ENCODE measurements at places on chromosomes 6 and 20.
A peak's percentile ranks its signal among the peaks of the same experiment; 100 is the strongest.

DNA sequence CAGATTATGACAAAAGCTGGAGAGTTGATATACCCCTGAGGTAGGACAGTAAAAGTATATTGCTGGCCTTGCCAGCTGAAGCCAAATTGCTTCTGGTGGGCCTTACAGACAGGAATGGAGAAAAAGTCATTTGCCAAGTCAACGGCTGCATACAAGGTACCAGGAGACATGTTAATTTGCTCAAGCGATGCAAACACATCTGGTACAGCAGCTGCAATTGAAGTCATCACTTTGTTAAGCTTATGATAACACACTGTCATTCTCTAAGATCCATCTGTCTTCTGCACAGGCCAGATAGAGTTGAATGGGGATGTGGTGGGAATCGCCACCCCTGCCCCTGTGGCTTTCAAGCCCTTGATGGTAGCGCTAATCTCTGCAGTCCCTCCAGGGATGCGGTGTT, 40.4 kb upstream of the POPDC3 start:
- no peak for DNase-seq

- no peak for DNase-seq
Observed at GRCh38 chr6:104941729-104942091, 15.2 kb upstream of the LIN28B start.

- DNase-seq = no peak
Observed at GRCh38 chr6:137903274-137903932, 36.3 kb downstream of the TNFAIP3 start.

- no peak for DNase-seq
Observed at GRCh38 chr6:115983998-115984397, 76.7 kb downstream of the FRK start.

DNA sequence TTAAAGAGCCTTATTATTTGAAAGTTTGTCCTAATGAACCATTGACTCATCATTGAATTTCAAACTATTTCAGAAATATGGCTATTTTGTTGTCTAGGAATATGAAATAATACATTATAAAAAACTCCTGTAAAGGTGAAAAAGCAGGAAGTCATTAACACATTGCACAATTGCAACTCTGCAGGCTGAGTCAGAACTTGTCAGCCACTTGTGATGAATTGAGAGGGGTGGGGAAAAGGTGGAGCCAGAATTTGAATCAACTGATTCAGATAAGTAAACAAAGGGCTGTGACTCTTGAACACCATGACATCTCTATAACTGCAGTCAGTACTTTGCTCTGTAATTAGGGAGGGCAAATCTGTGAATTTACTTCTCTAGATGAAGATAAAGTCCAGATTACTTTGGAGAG, 6.0 kb downstream of the C6orf141 start:
- no peak for DNase-seq

DNA sequence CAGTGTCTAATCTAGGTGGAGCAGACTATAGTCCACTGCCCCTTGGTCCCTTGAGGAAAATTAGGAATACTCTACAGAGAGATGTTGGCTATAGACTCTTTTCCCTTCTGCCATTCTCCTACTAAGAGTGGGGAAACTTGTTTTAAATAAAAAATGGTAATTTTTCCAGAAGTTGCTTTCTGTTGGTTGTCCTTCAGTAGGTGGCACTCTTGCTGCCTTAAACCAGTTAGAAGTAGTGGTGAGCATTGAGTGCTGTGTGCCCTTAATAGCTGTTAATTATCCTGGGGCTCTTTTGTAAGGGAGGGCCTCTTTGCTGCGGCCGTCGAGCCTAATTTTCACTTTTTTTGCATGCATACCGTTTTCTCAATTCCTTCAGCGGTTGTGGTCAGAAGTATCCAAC, 2.8 kb downstream of the CMTR1 start:
- DNase-seq = no peak

- no peak for DNase-seq
Observed at GRCh38 chr6:111780393-111780792, 92.9 kb downstream of the FYN start.

GRCh38 chr6:121492536-121492935, 57.1 kb downstream of the GJA1 start:
- no peak for DNase-seq

DNA sequence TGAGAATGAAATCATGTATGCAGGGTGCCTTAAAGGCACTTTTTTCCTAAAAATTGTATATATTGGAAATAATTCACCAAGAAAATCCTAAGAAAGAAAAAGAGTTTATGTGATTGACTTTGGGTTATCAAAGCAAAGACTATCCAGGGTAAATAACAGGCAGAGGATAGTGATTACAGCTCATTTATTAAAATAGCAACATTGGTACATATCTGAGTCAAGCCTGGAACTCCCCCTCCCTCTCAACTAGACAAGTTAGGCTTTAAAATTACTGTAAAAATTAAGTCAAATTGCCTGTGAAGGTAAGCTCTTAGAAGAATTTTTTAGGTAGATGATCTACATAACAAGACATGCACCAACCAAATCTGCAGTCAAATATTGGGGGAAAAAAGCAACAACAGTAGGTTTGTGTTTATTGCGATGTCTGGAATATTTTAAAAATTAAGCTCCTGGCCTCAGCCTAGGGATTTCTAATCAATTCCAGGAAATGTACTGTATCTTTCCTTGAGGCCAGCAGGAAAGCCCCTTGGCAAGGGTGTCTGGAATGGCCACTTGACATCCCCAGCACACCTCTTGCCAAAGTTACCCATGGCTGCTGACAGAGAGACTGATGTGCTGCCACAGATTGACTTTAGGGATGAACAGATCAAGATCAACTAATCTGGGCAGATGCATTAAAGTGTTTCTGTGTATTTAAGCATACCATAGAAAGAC, 31.2 kb upstream of the HBS1L start:
- no peak for DNase-seq

DNA sequence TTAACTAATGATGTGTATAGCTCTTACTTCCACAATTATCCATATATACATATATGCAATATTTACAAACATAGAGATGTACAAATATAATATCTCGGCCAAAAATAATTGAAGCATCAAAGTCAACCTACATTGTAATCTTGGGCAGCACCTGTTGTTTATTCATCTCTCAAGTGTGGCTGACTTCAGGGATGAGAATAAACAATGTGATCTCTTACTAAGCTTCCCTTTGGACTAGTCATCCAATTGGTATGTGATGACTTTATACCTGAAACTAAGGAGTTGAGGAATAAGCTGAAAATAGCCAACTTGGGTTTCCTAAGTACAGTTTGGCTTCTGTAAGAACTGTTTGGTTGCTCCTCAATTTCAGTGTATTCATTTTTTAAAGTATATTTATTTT, 256.6 kb downstream of the KHDC1L start:
- no peak for DNase-seq

- DNase-seq = no peak
Observed at GRCh38 chr20:48164566-48165400, 379.5 kb upstream of the SULF2 start.

GRCh38 chr20:54345301-54345724, 130.1 kb upstream of the DOK5 start:
- no peak for DNase-seq

GRCh38 chr6:13357551-13358075, 29.3 kb upstream of the TBC1D7 start:
- no peak for DNase-seq

- peak; percentile 4 for DNase-seq
Observed at GRCh38 chr6:70375882-70376281, 37.4 kb upstream of the FAM135A start.

DNA sequence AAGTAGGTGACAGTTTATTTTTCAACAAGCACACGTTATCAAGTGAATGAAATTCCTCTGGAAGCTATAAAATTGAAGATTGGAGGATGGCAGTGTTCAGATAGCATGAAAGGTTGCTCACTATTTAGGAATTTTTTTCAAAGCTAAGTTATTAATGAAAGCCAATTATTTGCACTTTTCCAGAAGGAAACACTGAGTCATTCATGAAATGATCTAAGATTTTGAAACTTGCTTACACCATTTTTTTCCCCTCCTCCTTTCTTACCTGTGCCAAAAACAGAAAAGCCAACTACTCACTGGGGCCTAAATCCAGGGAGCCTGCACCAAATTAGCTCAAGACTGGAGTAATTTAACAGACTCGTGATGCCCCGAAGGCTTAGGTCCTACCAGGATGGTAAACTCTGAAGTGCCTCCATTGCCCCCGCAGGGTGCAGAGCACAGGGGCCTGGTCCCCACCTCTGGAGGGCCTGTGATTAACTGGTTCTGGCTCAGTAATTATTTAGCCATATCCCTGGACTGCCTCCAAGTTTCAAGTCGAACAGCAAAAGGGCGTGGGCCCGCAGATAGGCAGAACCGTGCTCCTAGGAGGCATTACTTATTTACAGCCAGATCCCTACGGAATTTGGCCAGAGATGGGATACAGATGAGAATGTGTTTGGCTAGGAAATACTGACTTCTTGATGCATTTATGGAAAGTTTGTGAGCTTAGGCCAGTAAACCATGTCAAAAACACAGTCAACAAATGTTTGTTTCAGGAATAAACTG, 28.0 kb upstream of the ZNF217 start:
- peak; percentile 34 for DNase-seq

GRCh38 chr20:53243152-53243551, 271.0 kb downstream of the TSHZ2 start:
- no peak for DNase-seq

- no peak for DNase-seq
Observed at GRCh38 chr20:31803552-31804291, 15.4 kb upstream of the MYLK2 start.

DNA sequence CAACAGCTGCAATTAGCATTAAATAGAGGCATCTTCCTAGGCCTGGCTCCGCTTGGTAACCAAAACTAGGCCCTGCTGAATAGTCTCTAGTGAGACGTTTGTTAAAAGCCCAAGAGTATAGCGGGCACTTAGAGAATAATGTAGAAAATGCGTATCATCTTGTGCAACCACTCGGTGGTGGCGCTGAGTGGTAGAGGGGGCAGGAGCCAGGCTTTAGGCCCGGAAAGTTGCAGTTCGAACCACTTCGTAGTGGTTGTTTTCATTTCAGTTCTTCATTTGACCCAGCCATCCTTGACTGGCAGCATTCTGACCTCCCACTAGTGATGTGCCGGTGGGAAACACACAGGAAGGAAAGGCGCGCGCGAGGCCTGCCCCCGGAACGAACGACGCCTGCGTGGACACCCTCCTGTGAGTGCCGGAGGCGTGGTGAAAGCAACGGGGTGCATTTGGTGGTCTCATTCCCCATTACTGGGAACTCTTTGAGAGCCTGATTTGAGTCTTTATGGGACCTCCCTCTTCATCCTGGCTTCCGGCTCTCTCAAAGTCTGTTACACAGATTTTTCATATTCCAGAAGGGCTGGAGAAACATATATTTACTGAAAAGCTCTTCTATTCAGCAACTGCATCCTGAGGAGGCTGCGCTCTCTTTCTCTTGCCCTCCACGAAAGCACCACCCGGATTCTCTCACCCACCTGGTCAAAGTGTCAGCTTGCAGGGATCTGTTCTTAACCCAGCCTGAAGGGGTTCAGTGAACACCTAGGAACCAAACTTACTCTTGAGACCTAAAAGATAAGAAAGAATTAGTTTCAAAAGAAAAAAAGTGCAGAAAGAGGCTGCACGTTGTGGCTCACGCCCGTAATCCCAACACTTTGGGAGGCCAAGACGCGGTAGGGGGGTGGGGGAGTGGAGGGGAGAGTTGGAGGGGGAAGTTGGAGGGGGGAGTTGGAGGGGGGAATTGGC, 18.2 kb downstream of the GPX5 start:
- peak; percentile 53 for DNase-seq

GRCh38 chr6:109770047-109770446, 79.0 kb downstream of the FIG4 start:
- no peak for DNase-seq

DNA sequence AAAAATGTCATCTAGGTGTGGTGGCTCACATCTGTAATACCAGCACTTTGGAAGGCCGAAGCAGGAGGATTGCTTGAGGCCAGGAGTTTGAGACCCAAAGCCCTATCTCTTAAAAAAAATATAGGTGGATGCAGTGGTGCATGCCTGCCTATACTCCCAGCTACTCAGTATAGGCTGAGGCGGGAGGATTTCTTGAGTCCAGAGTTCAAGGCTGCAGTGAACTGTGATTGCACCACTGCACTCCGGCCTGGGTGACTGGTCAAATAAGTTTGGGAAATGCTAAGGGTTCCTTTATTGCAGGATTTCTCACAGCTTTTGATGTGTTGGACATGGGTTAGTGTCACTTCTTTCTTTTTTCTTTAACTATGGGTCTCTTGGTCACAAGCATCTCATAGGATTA, 261.3 kb downstream of the PLCB1 start:
- DNase-seq = no peak

- peak; percentile 43 for DNase-seq
Observed at GRCh38 chr6:135181333-135182070, 394 bp downstream of the MYB start.

GRCh38 chr6:24768361-24768760, 6.4 kb upstream of the GMNN start:
- no peak for DNase-seq

DNA sequence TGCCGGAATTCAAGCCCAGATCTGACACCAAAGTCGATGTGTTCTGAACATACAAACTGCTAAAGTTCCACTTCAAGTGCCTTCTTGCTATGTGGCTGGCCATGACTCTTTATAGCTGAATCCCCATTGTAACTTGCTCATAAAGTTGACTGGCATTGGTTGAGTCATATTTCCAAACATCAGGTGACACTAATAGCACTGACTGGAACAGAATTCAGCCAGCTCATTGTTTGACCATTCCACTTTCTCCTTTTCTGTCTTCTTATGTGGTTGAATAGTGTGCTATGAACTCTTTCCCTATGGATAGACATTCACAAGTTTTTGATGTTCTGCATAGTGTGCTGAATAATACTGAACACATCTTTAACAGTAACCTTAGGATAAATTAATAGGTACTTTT, 266.2 kb upstream of the ZFP64 start:
- DNase-seq = no peak

- DNase-seq = peak; percentile 68
Observed at GRCh38 chr6:41936073-41936837, 5.4 kb downstream of the CCND3 start.

- DNase-seq = no peak
Observed at GRCh38 chr20:39066471-39067242, 104.5 kb downstream of the DHX35 start.

- DNase-seq = no peak
Observed at GRCh38 chr6:167146977-167147376, 10.8 kb downstream of the GPR31 start.

DNA sequence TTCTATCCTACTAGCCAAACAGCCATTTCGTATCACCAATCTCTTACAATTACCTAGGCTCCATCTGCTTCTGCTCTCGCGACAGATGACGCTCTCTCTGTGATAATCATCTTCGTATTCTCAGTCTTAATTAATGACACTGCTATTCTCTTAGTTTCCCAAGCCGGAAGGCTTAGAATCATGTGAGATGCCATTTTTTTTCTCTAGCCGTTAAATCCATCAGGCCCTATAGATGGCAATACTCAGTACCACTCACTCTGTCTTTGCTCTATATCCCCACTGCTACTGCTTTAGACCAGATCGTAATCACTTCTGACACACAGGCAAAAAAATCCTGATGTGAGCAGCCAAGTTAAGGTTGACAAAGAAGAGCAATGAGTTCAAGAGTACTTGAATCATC, 2.1 kb upstream of the THEMIS start:
- DNase-seq = peak; percentile 67

Measured in natural killer cell (primary cell).